ENCODE measurements at places on chromosomes 11 and 22. TPM values are rescaled to one million over a fixed set of nuclear protein-coding genes. Genes with fewer than 3 reads are reported as not detected.

GRCh38 chr22:29245626-29246385 lies 22.0 kb downstream of the RHBDD3 start:
- no peaks in the 10 kb centered on the region for H3K27me3 ChIP-seq
- DNase-seq, result peak; percentile 74
- H3K4me3 ChIP-seq, result no peak overlapping the region
- no peaks in the 10 kb centered on the region for H3K4me1 ChIP-seq
- H3K36me3 ChIP-seq, result no peaks in the 10 kb centered on the region

GRCh38 chr11:30143098-30143705 lies 87.6 kb upstream of the FSHB start:
- no peaks in the 10 kb centered on the region for H3K4me1 ChIP-seq
- no peak overlapping the region for H3K27ac ChIP-seq
- H3K27me3 ChIP-seq, result no peaks in the 10 kb centered on the region
- no peaks in the 10 kb centered on the region for H3K36me3 ChIP-seq

- DNase-seq, result no peak
- H3K27me3 ChIP-seq, result no peaks in the 10 kb centered on the region
- no peaks in the 10 kb centered on the region for H3K4me1 ChIP-seq
- no peaks in the 10 kb centered on the region for H3K36me3 ChIP-seq
- H3K27ac ChIP-seq, result no peak overlapping the region
Observed at GRCh38 chr11:121983901-121984300, 132.1 kb downstream of the BLID start.

Gene C11orf65
- not detected for total RNA-seq

DNA sequence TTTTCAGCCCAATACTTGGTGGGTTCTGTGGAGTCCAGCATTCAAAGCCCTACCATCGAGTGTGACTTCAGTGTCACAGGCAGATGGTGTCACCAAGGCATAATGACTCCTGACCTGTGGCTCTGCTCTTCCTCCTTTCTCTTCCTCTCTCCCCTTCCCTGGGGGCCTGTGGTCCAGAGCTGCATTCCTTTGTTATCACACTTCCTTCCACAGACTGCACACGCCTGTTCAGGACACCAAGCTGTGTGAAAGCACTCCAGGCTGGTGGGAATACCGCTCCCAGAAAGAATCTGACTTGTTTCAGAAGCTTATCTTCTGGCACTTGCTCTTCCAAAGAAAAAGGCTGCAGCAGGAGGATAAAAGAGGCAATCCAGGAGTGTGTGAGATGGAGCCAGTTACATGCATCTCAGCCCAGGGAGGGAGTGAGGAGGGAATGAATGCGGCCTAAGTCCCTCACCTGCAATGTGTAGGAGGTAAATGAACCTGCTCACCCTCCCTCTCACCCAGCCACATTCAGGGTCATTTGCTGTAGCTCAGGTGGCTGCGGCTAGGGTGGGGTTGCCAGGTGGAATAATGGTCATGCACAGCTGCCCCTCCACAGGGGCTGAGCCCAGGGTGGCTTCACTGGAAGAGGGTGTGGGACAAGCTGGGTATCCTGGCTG lies 79.3 kb downstream of the ADAMTS15 start:
- no peak for DNase-seq
- no peaks in the 10 kb centered on the region for H3K27me3 ChIP-seq
- no peak overlapping the region for H3K27ac ChIP-seq
- H3K36me3 ChIP-seq, result no peaks in the 10 kb centered on the region
- no peaks in the 10 kb centered on the region for H3K4me1 ChIP-seq
- H3K4me3 ChIP-seq, result no peak overlapping the region

Gene LSP1
- total RNA-seq, result 16.8 TPM
